ENCODE measurements at places on chromosomes 13 and 19.

DNA sequence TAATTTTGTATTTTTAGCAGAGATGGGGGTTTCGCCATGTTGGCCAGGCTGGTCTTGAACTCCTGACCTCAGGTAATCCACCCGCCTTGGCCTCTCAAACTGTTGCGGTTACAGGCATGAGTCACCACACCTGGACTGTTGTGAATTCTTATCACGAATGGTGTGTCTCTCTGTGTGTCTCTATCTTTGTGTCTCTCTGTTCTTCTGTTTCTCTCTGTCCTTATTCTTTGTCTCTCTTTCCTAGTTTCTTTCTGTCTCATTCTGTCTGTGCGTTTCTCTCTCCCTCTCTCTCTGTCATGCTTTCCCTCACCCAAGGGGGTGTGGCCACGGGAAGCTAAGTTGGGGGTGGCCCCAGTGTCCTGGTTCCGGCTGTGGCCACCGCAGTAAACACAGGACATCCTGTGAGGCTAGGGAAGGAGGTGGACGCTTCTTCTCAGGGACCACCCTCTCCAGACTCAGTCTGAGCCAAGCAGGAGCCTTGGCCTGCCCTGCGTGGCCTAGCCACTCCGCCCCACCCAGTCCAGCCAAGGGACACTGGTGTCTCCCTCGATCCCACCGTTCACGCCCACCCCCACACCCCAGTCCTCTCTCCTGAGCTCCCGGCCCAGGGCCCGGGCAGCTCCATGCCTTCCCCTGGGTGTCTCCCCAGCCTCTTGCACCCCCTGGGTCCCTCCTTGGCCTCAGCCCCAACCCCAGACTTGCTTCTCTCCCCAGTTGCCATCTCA is 3.9 kb upstream of the PRX start:
- peak overlapping the region; percentile 65 for H3K27ac ChIP-seq
- peaks cover 6% of the 10 kb centered on the region for H3K36me3 ChIP-seq
- no peaks in the 10 kb centered on the region for H3K27me3 ChIP-seq
- no peak overlapping the region for H3K4me3 ChIP-seq

- no peaks in the 10 kb centered on the region for H3K27me3 ChIP-seq
- H3K4me3 ChIP-seq: no peak overlapping the region
- no peaks in the 10 kb centered on the region for H3K36me3 ChIP-seq
- peaks cover 52% of the 10 kb centered on the region for H3K4me1 ChIP-seq
Observed at GRCh38 chr13:28611654-28612131, 47.2 kb upstream of the POMP start.

GRCh38 chr13:104740641-104741222 is 1674.5 kb upstream of the SLC10A2 start:
- no peaks in the 10 kb centered on the region for H3K36me3 ChIP-seq
- H3K27ac ChIP-seq: no peak overlapping the region
- H3K27me3 ChIP-seq: no peaks in the 10 kb centered on the region
- DNase-seq: no peak

DNA sequence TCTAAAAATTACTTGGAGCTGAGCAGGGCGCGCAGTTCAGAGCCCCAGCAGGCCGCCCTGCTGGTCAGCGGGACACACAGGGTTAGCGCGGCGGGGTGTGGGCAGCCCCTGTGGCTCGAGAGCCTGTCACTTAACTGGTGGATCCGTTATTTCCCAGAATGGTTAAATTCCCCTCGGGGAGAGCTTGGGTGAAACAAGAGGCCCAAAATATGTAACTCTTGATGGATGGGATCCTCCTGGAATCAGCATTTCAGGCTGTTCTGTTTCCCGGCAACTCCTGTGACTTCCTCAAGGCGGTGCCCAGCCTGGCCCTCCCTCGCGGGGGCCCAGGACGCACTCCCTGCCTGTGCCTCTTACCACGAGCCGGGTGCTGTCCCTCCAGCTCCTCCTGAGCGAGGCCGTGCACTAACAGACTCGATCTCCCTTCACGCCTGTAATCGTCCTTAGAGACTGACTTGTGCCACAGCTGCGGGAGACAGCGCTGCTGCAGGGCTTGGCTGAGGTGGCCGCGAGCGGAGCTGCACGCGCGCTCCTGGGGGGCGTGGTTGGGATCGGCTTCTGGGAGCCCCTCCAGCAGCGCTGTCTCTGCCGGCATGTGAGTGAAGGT is 9.7 kb downstream of the PTBP1 start:
- peaks cover 100% of the 10 kb centered on the region for H3K36me3 ChIP-seq
- DNase-seq: no peak
- peaks cover 1% of the 10 kb centered on the region for H3K4me1 ChIP-seq
- no peak overlapping the region for H3K27ac ChIP-seq

DNA sequence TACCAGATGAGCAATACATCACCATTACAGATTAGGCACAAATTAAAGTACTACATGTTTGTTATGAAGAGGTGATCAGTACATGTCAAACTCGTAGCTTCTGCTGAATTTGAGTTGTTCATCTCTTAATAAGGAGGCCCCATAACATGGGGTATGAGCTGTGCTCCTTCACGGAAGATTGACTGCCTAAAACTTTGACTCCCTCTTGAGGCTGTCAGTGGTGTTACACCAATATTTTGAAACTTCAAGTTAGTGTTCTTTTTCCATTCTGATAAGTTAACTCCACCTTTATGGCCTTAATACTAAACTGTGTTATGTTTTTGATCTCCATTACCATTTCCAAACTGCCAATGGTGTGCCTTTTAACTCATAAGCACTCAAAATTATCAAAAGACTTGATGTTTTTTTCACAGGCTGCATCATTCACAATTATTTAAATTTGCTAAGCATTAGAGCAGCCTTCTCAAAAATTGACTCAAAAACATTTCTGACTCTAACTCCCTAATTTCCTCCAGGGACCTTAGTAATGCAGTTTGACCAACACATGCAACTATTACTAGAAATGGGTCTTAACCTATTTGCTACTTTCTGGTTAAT is 1591.5 kb downstream of the PCDH9 start:
- H3K27ac ChIP-seq: no peak overlapping the region
- H3K4me1 ChIP-seq: no peaks in the 10 kb centered on the region
- no peak for DNase-seq
- no peaks in the 10 kb centered on the region for H3K36me3 ChIP-seq

- DNase-seq: peak; percentile 58
- H3K27me3 ChIP-seq: peaks cover 12% of the 10 kb centered on the region
- H3K27ac ChIP-seq: no peak overlapping the region
- peak overlapping the region; percentile 38 for H3K4me3 ChIP-seq
- peaks cover 59% of the 10 kb centered on the region for H3K4me1 ChIP-seq
Observed at GRCh38 chr19:40605216-40605971, 4.2 kb downstream of the LTBP4 start.

- no peaks in the 10 kb centered on the region for H3K4me1 ChIP-seq
- DNase-seq: no peak
- no peaks in the 10 kb centered on the region for H3K36me3 ChIP-seq
Observed at GRCh38 chr19:9962623-9963290, 26.4 kb upstream of the OLFM2 start.

- H3K27ac ChIP-seq: no peak overlapping the region
- H3K36me3 ChIP-seq: peaks cover 68% of the 10 kb centered on the region
Observed at GRCh38 chr19:5138606-5139582, 170.0 kb downstream of the KDM4B start.

GRCh38 chr19:44796701-44797115 is 12.2 kb upstream of the BCAM start:
- DNase-seq: no peak
- H3K27ac ChIP-seq: no peak overlapping the region
- no peaks in the 10 kb centered on the region for H3K36me3 ChIP-seq

- no peaks in the 10 kb centered on the region for H3K36me3 ChIP-seq
- no peak for DNase-seq
- no peaks in the 10 kb centered on the region for H3K4me1 ChIP-seq
- H3K27ac ChIP-seq: no peak overlapping the region
- no peak overlapping the region for H3K4me3 ChIP-seq
Observed at GRCh38 chr19:30920222-30920621, 429.0 kb downstream of the TSHZ3 start.

- H3K36me3 ChIP-seq: no peaks in the 10 kb centered on the region
- DNase-seq: no peak
- peaks cover 65% of the 10 kb centered on the region for H3K27me3 ChIP-seq
- H3K4me3 ChIP-seq: no peak overlapping the region
- H3K27ac ChIP-seq: no peak overlapping the region
Observed at GRCh38 chr13:112218416-112218815, 151.5 kb downstream of the SOX1 start.

DNA sequence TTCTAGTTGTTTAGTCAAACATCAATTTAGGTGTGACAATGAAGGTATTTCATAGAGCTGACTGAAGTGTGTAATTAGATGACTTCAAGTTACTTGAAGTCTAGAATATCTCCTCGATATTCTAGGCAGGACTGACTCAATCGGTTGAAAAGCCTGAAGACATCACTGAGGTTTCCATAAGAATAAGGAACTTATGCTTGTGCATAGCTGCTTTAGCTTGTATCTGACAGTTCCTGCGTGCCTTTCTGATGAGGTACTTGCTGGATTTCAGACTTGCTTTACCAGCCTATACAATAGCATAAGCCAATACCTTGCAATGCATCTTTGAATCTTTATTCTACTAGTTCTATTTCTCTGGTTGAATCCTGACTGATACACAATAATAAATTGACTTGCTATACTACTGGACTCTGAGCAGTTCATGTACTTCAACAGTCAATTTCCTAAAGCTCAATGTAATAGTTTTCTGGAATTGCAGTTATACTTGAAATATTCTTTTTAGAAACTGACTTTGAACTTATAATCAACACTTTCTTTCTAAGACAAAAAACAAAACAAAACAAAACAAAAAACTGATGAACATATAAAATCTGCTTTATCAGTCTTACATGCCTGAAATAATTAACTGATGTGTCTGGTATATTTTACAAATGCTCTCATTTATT is 1534.8 kb downstream of the SLITRK5 start:
- H3K36me3 ChIP-seq: no peaks in the 10 kb centered on the region
- H3K27ac ChIP-seq: no peak overlapping the region
- no peaks in the 10 kb centered on the region for H3K4me1 ChIP-seq
- no peak overlapping the region for H3K4me3 ChIP-seq

GRCh38 chr13:75285310-75285709 is 196.7 kb downstream of the TBC1D4 start:
- no peak overlapping the region for H3K27ac ChIP-seq
- H3K4me3 ChIP-seq: no peak overlapping the region
- H3K27me3 ChIP-seq: no peaks in the 10 kb centered on the region
- no peak for DNase-seq

- H3K4me3 ChIP-seq: no peak overlapping the region
- DNase-seq: no peak
- H3K27ac ChIP-seq: no peak overlapping the region
- H3K27me3 ChIP-seq: no peaks in the 10 kb centered on the region
Observed at GRCh38 chr19:5228932-5229777, 111.5 kb downstream of the PTPRS start.

- H3K36me3 ChIP-seq: peaks cover 21% of the 10 kb centered on the region
- peak; percentile 94 for DNase-seq
- no peaks in the 10 kb centered on the region for H3K27me3 ChIP-seq
- H3K4me3 ChIP-seq: no peak overlapping the region
Observed at GRCh38 chr13:110323172-110323891, 16.2 kb downstream of the COL4A2 start.

DNA sequence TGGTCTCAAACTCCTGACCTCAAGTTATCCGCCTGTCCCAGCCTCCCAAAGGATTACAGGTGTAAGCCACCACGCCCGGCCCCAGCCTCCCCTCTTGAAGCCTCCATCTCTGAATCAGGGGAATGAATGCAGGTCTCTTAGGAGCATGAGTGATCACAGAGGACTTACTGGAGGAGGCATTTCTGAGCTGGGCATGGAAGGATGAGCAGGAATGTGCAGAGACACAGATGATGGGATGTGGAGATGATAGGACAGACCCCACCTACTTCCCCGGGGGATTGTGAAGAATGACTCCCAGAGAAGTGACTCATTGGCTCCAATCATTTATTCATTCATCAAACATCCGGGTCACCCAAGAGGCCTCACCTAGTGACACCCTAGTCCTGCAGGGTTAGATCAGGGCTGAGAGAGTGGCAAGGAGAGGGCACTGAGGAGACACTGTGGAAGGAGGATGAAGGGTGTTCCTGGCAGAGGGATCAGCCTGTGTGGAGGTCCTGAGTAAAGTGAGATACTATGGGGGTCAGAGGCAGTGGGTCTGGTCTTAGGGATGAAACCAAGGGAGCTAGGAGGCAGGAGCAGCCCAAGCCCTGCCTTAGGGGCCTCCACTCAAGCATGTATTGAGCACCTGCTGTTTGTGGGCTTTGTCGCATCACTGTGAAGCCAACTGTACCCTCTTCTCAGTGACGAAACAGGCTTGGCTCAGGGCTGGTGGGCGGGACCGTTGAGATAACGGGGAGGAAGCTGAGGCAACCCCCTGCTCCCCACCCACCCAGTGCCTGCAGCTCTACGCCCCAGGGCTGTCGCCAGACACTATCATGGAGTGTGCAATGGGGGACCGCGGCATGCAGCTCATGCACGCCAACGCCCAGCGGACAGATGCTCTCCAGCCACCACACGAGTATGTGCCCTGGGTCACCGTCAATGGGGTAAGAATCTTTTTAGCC is 3.0 kb downstream of the IFI30 start:
- H3K4me3 ChIP-seq: no peak overlapping the region
- H3K27ac ChIP-seq: no peak overlapping the region
- DNase-seq: no peak
- H3K36me3 ChIP-seq: no peaks in the 10 kb centered on the region
- H3K27me3 ChIP-seq: peaks cover 15% of the 10 kb centered on the region
- peaks cover 12% of the 10 kb centered on the region for H3K4me1 ChIP-seq

- H3K27me3 ChIP-seq: no peaks in the 10 kb centered on the region
- peaks cover 7% of the 10 kb centered on the region for H3K36me3 ChIP-seq
- H3K4me3 ChIP-seq: no peak overlapping the region
- H3K27ac ChIP-seq: no peak overlapping the region
Observed at GRCh38 chr13:113964251-113964995, 9.5 kb downstream of the C13orf46 start.

DNA sequence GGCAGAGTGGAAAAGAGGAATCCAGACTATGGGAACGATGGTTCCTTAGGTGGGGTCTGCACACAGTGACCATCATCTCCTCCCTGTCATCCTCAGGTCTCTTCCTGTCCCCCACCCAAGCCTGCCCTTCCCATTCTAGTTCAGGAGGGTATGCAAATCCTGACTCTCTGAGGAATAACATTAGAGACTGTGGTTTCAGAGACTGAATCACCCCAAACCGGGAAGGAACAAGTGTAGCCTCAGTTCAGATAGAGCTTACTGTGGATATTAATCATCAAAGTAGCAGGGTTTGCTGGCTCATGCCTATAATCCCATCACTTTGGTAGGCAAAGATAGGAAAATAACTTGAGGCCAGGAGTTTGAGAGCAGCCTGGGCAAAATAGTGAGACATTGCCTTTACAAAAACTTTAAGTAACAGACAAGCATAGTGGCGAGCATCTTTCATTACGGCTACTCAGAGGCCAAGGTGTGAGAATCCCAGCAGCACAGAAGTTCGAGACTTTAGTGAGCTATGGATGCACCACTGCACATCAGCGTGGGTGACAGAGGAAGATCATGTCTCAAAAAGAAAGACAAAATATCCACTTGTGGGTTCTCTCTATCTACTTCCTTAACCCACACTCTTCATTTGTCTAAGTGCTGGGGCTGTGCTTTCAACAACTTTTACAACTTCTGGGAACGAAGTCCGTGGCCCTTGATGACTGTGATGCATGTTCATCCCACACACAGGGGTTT is 19.3 kb upstream of the LGALS13 start:
- DNase-seq: no peak
- peaks cover 3% of the 10 kb centered on the region for H3K27me3 ChIP-seq
- no peak overlapping the region for H3K4me3 ChIP-seq
- no peaks in the 10 kb centered on the region for H3K36me3 ChIP-seq
